ENCODE measurements at places on chromosomes 5 and 9.
A peak's percentile ranks its signal among the peaks of the same experiment; 100 is the strongest.

GRCh38 chr5:150457121-150457520 lies 7.6 kb upstream of the RPS14 start:
- DNase-seq: no peak

- no peak for DNase-seq
Measured at GRCh38 chr5:81006947-81007636, 46.9 kb downstream of the RASGRF2 start.

GRCh38 chr5:135231289-135231688 lies 167.7 kb downstream of the MACROH2A1 start:
- no peak for DNase-seq

DNA sequence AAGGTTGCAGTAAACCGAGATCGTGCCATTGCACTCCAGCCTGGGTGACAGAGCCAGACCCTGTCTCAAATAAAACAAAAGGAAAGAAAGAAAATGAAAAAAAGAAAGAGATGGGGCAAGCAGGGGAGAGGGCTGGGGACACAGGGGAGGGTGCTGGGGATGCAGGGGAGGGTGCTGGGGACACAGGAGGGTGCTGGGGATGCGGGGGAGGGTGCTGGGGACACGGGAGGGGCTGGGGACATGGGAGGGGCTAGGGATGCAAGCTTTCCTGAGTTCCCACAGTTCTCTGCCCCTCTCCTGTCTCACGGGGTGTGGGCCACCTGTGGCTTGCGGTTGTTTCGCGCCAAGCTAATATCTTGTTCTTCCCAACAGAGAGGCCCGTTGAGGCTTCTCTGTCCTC lies 7.2 kb downstream of the PDCD6 start:
- no peak for DNase-seq

DNA sequence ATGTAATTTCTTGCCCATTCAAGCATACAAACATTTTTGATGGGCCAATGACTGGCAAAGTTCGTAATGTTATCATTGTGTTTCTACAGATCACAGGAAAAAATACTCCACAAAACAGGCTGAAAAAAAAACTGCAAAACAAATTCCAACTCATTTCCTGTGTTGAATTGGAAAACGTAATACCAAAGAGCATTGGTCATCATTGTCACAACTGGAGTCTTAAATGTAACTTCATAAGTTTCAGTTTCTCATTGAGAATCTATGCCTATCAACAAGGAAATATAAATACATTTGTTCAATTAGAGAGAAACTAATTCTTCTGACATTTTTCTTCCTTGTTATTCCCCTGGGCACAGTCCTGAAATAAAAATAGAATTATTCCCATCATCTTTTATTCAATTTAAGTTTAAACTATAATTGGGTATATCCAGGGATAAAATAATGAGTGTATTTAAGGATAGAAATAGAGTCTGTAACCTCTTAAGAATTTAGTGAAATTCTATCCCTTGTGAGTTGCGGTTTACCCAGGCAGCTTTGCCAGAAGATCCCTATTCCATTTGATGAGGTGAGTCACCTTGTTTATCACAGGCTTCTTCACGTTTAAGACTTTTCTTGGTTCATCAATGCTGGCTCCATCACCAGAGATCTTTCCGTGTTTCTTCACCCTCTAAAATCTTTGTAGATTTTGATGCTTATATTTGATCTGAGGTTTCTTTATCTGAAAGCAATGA lies 112.7 kb upstream of the ITGA1 start:
- DNase-seq: peak; percentile 62

GRCh38 chr9:122348288-122348777 lies 22.5 kb upstream of the PTGS1 start:
- no peak for DNase-seq

GRCh38 chr5:164048359-164048926 lies 543.0 kb downstream of the MAT2B start:
- DNase-seq: no peak
